ENCODE measurements at places on chromosomes 6 and 20. TPM values are rescaled to one million over a fixed set of nuclear protein-coding genes. Genes with fewer than 3 reads are reported as not detected.
A peak's percentile ranks its signal among the peaks of the same experiment; 100 is the strongest.

CUL7 gene
- 20.4 TPM for polyA plus RNA-seq

GRCh38 chr6:51289041-51289440 lies 470.4 kb downstream of the TFAP2B start:
- no peak overlapping the region for H3K27ac ChIP-seq
- H3K4me1 ChIP-seq: no peaks in the 10 kb centered on the region
- H3K4me3 ChIP-seq: no peak overlapping the region

GRCh38 chr20:57738484-57738883 lies 28.7 kb upstream of the PMEPA1 start:
- no peaks in the 10 kb centered on the region for H3K27me3 ChIP-seq
- no peaks in the 10 kb centered on the region for H3K4me1 ChIP-seq
- H3K27ac ChIP-seq: no peak overlapping the region
- no peak overlapping the region for H3K4me3 ChIP-seq

DNA sequence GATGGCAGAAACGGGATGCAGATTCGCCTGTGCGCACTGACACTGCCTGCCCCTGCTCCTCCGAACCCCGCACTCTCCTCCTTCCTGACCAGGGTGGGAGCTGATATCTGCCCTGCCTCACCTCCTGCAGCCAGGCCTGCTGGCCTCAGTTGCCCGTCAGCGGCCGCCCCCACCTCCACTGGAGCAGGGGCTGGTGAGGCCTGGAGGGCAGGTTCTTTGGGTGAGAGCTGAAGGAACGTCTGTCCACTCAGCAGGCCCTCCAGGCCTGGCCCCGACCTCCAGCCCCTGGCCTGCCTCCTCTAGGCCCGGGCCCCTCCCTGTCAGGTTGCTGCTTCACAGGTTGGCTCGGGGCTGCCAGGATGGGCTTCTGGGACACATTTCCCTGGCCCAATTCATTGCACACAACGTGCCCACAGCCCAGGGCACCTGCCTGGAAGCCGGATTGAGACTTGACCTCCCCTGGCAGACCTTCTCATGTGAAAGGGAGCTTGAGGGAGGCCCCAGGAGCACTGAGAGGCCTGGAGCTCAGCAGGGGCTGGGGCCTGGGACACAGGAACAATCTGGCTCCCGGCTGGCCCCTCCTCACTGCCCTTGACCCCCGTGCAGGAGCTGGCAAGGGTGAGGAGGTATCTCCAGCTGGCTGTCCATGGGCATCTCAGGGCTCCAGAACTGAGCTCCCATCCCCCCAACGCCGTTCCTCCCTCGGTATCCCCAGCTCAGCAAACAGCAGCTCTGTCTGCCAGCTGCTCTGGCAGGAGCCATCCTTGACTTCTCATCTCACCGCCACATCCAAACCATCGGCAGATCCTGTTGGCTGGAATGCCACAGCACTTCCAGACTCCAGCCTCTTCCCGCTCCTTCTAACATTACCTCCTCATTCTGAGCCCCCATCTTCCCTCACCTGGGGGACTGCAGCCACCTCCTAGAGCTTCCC lies 39.5 kb downstream of the SPDEF start:
- no peak overlapping the region for H3K27ac ChIP-seq
- no peaks in the 10 kb centered on the region for H3K36me3 ChIP-seq
- H3K4me1 ChIP-seq: no peaks in the 10 kb centered on the region
- DNase-seq: no peak
- no peak overlapping the region for H3K4me3 ChIP-seq

GRCh38 chr20:31862506-31862905 lies 7.8 kb downstream of the DUSP15 start:
- no peak overlapping the region for H3K27ac ChIP-seq
- no peaks in the 10 kb centered on the region for H3K36me3 ChIP-seq
- no peaks in the 10 kb centered on the region for H3K4me1 ChIP-seq

- H3K27ac ChIP-seq: no peak overlapping the region
- DNase-seq: no peak
- H3K36me3 ChIP-seq: no peaks in the 10 kb centered on the region
- H3K4me3 ChIP-seq: no peak overlapping the region
- H3K27me3 ChIP-seq: no peaks in the 10 kb centered on the region
Observed at GRCh38 chr6:169239181-169239580, 14.5 kb downstream of the THBS2 start.

SLC13A3 gene
- polyA plus RNA-seq: 2.3 TPM

SLC32A1 gene
- not detected for polyA plus RNA-seq

DNA sequence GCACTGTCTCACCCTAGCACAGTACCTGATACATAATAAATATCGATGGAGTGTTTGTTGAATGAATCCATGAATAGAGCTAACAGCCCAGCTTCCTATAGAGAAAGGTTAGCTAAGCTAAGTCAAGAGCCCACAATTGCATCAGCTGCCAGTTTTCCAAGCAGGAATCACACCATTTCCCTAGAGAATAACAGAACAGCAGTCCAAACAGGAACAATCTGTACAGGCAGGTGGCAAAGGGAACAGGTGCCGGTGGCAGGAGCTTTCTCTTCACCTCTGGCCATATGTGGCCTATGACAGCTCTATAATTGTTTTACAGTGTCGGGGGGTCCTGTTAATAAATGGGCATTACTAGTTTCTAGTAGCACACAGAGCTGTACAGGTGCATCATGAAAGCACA lies 38.8 kb downstream of the ISM1 start:
- no peaks in the 10 kb centered on the region for H3K36me3 ChIP-seq
- peak overlapping the region; percentile 56 for H3K27ac ChIP-seq
- no peak overlapping the region for H3K4me3 ChIP-seq
- DNase-seq: peak; percentile 77
- H3K27me3 ChIP-seq: no peaks in the 10 kb centered on the region
- peaks cover 24% of the 10 kb centered on the region for H3K4me1 ChIP-seq

- H3K4me1 ChIP-seq: no peaks in the 10 kb centered on the region
- no peaks in the 10 kb centered on the region for H3K36me3 ChIP-seq
- no peak overlapping the region for H3K4me3 ChIP-seq
- DNase-seq: no peak
Observed at GRCh38 chr20:57837208-57838035, 127.6 kb upstream of the PMEPA1 start.

EIF2S2 gene
- polyA plus RNA-seq: 27.5 TPM

DNA sequence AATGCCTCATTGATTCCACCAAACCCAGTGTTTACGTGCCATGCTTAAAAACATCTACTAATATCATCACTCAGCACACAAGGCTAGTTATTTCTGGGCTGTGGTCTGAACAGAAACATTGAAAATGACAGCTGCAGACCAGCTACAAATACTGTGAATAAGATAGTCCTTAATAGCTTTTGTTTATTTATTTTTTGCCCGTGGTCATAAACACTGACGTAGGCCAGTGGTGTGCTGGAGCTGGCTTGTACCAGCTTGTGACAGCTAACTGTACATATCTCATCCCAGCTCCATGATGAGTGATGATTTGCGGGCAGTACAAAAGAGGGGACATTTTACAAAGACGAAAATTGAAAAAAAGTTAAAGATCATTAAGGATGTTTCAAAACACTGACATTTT lies 1057.0 kb downstream of the EPHA7 start:
- H3K4me3 ChIP-seq: no peak overlapping the region
- DNase-seq: no peak
- no peak overlapping the region for H3K27ac ChIP-seq
- H3K27me3 ChIP-seq: no peaks in the 10 kb centered on the region
- no peaks in the 10 kb centered on the region for H3K4me1 ChIP-seq

DNA sequence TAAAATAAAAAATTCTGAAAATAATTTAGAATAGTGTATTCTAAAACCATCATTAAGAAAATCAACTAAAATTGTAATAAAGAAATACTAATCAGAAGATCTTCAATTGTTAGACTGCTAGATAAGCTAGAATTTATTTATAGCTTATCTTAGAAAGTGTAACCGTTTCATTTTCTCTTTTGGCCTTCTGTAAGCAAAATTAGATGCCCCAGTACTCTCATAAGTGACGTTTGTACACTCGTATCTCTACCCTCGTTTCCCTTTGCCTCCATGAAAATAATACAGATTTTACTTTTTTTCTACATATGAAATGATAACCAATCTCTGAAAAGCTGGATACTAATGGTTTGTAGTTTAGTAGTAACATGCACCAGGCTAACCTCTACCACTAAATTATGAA lies 19.8 kb downstream of the DSE start:
- no peaks in the 10 kb centered on the region for H3K36me3 ChIP-seq
- no peak for DNase-seq

GRCh38 chr6:155187106-155187505 lies 76.7 kb upstream of the CLDN20 start:
- no peak for DNase-seq
- no peaks in the 10 kb centered on the region for H3K36me3 ChIP-seq
- H3K4me3 ChIP-seq: no peak overlapping the region

DNA sequence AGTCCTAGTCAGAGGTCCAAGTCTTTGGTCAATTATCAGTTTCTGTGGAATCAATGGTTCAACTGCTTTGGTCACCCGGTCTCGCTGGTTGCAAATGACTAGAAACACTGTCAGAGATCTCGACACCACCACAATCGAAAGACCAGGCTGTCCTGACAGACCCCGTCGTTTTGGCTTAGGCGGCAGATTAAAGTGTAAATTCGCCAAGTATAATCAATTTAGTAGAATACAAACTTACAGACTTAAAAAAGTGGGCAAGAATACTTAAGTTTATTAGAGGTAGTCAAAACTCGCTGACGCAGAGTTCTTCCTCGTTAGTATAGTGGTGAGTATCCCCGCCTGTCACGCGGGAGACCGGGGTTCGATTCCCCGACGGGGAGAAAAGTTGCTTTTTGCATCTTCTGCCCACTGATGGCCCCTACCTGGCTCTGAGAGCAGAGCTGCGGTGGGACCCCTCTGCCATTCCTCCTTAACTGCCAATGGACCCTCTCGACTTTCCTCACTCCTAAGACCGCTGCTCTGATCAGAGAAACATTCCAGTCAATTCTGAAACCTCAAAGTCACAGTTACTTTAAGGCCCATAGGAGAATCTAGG lies 30.6 kb upstream of the ZNF184 start:
- no peaks in the 10 kb centered on the region for H3K36me3 ChIP-seq
- peaks cover 3% of the 10 kb centered on the region for H3K27me3 ChIP-seq
- peak overlapping the region; percentile 29 for H3K4me3 ChIP-seq
- H3K4me1 ChIP-seq: peaks cover 6% of the 10 kb centered on the region
- H3K27ac ChIP-seq: no peak overlapping the region

CLPSL2 gene
- polyA plus RNA-seq: 2.5 TPM

GRCh38 chr20:24086121-24086520 lies 97.5 kb upstream of the GGTLC1 start:
- no peak for DNase-seq
- H3K4me3 ChIP-seq: no peak overlapping the region
- H3K4me1 ChIP-seq: no peaks in the 10 kb centered on the region
- no peaks in the 10 kb centered on the region for H3K27me3 ChIP-seq
- no peaks in the 10 kb centered on the region for H3K36me3 ChIP-seq

TPD52L1 gene
- 22.0 TPM for polyA plus RNA-seq

DNA sequence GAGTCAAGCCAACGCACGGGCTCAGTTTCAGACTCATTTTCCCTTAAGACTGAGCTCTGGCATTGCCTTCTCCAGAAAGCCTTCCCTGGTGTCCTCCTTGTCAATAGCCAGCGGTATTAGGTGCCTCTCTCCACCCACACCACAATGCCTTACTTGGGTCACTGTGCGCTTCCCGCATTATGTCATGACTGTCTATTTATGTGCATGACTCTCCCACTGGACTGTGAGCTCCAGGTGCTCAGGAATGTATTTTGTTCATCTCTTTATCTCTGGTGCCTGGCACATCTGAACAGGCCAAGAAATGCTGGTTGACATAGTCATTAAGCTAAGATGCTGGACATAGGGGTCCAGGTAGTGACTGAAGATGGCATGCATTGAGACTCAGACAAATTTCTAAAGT lies 42.7 kb downstream of the DAAM2 start:
- no peaks in the 10 kb centered on the region for H3K4me1 ChIP-seq
- no peak for DNase-seq
- no peaks in the 10 kb centered on the region for H3K27me3 ChIP-seq
- H3K36me3 ChIP-seq: no peaks in the 10 kb centered on the region
- H3K27ac ChIP-seq: no peak overlapping the region

MATN4 gene
- polyA plus RNA-seq: 3.1 TPM

DNA sequence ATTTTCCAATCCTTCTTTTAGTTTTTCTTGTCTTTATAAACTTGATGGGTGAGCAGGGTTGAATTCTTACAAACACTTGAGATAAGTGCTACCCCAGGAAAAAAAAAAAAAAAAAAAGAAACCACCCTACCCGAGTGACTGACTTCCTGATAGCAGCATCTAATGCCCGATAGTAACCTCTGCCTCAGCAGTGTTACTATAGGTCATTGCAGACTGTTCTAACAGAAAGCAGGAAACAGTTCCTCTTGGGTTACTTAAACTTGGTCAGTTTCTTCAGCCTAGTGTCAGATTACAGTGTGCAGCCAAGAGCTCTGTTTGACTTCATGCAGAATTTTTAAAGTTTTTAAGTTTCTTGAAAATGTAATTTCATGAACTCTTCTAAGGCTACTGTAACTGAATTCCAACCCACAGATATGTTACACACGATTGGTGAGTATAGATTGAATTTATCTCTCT lies 2.1 kb downstream of the MYLIP start:
- H3K27ac ChIP-seq: peak overlapping the region; percentile 88
- peaks cover 29% of the 10 kb centered on the region for H3K4me1 ChIP-seq
- H3K4me3 ChIP-seq: peak overlapping the region; percentile 10
- H3K36me3 ChIP-seq: no peaks in the 10 kb centered on the region

DNA sequence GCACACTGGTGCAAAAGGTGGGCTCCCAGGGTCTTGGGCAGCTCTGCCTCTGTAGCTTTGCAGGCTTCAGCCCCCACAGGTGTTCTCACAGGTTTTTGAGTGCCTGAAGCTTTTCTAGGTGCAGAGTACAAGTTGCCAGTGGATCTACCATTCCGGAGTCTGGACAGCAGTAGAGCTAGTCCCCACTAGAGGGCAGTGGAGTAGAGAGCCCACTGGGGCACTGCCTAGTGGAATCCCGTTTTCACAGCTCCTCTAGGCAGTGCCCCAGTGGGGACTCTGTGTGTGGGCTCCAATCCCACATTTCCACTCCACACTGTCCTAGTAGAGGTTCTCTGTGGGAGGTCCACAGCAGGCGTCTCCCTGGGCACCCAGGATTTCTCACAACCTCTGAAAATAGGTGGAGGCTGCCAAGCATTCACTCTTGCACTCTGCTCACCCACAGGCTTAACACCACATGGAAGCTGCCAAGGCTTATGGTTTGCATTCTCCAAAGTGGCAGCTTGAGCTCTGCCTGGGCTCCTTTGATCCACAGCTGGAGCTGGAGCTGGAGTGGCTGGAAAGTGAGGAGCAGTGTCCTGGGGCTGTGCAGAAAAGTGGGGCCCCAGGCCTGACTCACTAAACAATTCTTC lies 86.3 kb upstream of the PROKR2 start:
- H3K27me3 ChIP-seq: no peaks in the 10 kb centered on the region
- no peaks in the 10 kb centered on the region for H3K36me3 ChIP-seq
- no peak for DNase-seq

- no peaks in the 10 kb centered on the region for H3K36me3 ChIP-seq
- no peak for DNase-seq
- peaks cover 18% of the 10 kb centered on the region for H3K4me1 ChIP-seq
- no peak overlapping the region for H3K27ac ChIP-seq
- H3K27me3 ChIP-seq: no peaks in the 10 kb centered on the region
Observed at GRCh38 chr20:21100578-21101452, 5.3 kb downstream of the LINC00237 start.

WFDC9 gene
- polyA plus RNA-seq: not detected

SLC25A27 gene
- 63.2 TPM for polyA plus RNA-seq

GRM1 gene
- not detected for polyA plus RNA-seq

- H3K27me3 ChIP-seq: no peaks in the 10 kb centered on the region
- H3K27ac ChIP-seq: no peak overlapping the region
- H3K4me3 ChIP-seq: no peak overlapping the region
- H3K4me1 ChIP-seq: no peaks in the 10 kb centered on the region
Observed at GRCh38 chr6:123117145-123117908, 121.3 kb downstream of the CLVS2 start.
